Left ventricle myocardium inferior (tissue), 1 donor: ENCODE measurements at places on chromosomes 12 and 14.

DNA sequence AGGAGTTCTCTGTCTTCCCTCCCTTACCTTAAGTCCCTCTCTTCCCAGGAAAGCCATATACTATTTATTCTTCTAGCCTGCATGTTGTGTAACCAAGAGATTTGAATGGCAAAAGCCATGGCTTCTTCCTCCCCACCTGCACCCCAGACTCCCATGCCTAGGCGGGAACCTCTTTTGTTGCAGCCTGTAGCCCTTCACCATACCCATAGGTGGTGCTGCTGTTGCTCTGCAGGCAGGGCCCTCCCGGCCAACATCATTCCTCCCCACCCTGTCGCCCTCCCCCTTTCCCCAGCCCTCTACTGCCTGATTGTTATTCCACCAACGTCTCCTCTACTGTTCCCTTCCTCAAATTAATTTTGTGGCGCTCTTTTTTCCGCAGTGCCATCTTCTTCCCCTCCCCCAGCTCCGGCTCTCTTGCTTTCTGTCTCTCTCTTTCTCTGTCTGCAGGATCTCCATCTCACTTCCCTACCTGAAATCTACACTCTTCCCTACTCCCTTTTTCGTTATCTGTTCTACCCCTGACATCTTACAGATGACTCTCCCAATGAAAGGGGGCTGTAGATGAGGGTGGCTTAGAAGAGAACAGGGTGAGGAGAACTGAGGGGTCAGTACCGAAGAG lies 13.8 kb downstream of the NGDN start:
- no peaks in the 10 kb centered on the region for H3K4me1 ChIP-seq
- H3K27me3 ChIP-seq, result no peaks in the 10 kb centered on the region
- peaks cover 22% of the 10 kb centered on the region for H3K36me3 ChIP-seq
- H3K4me3 ChIP-seq, result no peak overlapping the region
- H3K27ac ChIP-seq, result no peak overlapping the region

DNA sequence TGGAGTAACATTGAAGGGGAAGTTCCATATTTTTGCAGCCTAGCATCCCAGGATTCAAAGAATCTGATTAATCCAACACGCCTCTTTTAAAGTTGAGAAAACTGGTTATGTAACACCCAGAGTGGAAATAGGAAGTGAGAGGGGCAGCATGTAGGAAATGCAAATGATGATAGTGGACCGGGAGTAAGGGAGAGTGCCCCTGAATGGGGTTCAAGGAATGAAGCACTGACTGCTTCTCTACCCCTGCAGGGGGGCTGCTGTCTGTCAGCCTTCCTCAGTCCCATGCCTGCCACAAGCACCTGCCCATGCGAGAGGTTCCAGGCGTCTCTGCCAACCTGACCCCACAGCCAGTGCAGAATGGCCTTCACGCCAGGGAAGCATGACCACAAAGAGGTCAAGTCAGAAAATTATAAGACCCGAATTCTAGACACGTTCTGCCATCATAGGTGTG lies 126.5 kb upstream of the CCND2 start:
- H3K27me3 ChIP-seq, result peaks cover 16% of the 10 kb centered on the region
- DNase-seq, result no peak
- H3K4me1 ChIP-seq, result no peaks in the 10 kb centered on the region

DNA sequence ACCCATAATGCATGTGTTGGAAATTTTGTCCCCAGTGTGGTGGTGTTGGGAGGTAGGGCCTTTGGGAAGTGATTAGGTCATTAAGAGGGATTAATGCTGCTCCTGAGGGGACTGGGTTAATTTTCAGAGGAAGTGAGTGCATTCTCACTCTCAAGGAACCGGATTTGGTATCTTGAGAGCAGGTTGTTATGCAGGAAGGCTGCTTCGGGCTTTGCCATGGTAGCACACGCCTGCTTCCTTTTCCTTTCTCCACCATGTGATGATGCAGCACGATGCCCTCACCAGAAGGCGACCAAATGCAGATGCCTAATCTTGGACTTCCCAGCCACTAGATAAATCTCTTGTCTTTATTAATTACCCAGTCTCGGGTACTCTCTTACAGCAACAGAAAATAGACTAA lies 257.1 kb downstream of the SSPN start:
- no peak overlapping the region for H3K27ac ChIP-seq
- no peak overlapping the region for H3K4me3 ChIP-seq
- DNase-seq, result no peak
- peaks cover 23% of the 10 kb centered on the region for H3K4me1 ChIP-seq
- H3K27me3 ChIP-seq, result no peaks in the 10 kb centered on the region
- peaks cover 8% of the 10 kb centered on the region for H3K36me3 ChIP-seq

- no peaks in the 10 kb centered on the region for H3K27me3 ChIP-seq
- DNase-seq, result no peak
- H3K36me3 ChIP-seq, result peaks cover 93% of the 10 kb centered on the region
- peaks cover 54% of the 10 kb centered on the region for H3K4me1 ChIP-seq
- H3K4me3 ChIP-seq, result no peak overlapping the region
- peak overlapping the region; percentile 68 for H3K27ac ChIP-seq
Measured at GRCh38 chr12:10705655-10706054, 17.5 kb downstream of the YBX3 start.

DNA sequence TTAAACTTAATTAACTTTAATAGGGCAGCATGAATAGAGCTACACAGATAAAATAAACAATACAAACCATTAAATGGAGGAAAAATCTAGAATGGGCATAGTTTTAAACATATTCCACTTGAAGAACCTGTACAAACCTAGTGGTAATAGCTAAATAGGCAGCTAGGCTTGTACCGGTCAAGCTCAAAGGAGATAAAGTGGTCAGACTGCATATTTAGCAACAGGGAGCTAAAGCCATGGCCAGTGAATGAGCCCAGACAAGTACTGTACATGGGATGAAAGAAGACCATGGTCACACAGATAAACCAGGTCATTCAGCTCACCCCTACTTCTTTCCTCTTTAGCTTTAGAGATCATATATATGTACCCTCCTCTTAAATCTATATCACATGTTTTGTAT lies 186.6 kb upstream of the KRR1 start:
- H3K4me3 ChIP-seq, result no peak overlapping the region
- no peak for DNase-seq
- H3K4me1 ChIP-seq, result peaks cover 11% of the 10 kb centered on the region
- H3K27ac ChIP-seq, result no peak overlapping the region
- no peaks in the 10 kb centered on the region for H3K36me3 ChIP-seq

- H3K36me3 ChIP-seq, result no peaks in the 10 kb centered on the region
- no peak for DNase-seq
- H3K4me1 ChIP-seq, result no peaks in the 10 kb centered on the region
- H3K4me3 ChIP-seq, result no peak overlapping the region
- no peak overlapping the region for H3K27ac ChIP-seq
Measured at GRCh38 chr12:5236022-5236640, 192.5 kb downstream of the KCNA5 start.

DNA sequence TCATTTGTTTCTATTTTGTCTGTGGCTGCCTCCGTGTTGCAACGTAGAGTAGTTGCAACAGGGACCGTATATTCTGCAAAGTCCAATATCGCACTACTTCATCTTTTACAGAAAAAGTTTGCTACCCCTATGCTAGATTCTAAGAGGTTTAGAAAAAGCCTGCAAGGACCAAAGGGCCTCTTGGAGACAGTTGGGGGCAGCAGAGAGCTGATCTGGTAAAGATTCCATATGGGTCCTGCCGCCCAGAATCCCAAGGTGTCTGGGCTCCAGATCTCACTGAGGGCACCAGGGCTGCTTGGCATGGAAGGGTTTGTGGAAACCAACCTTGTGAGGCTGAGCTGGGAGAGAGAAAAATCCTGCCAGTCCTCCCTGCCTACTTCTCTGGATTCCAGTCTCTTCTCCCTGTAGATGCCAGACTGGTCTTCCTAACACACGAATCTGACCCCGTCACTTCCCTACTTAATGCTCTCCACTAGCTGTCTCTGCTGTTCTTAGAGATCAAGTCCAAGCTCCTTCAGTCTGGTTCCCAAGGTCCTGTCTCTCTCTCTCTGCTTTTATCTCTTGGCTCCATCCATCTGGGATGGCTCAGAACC lies 74.6 kb downstream of the GLRX5 start:
- no peak overlapping the region for H3K27ac ChIP-seq
- DNase-seq, result no peak
- no peaks in the 10 kb centered on the region for H3K36me3 ChIP-seq
- peaks cover 96% of the 10 kb centered on the region for H3K27me3 ChIP-seq
- H3K4me1 ChIP-seq, result no peaks in the 10 kb centered on the region
- no peak overlapping the region for H3K4me3 ChIP-seq

- no peaks in the 10 kb centered on the region for H3K4me1 ChIP-seq
- H3K27ac ChIP-seq, result no peak overlapping the region
- peaks cover 10% of the 10 kb centered on the region for H3K27me3 ChIP-seq
- H3K36me3 ChIP-seq, result no peaks in the 10 kb centered on the region
- H3K4me3 ChIP-seq, result no peak overlapping the region
Measured at GRCh38 chr12:129863938-129864337, 39.9 kb downstream of the TMEM132D start.

- peaks cover 39% of the 10 kb centered on the region for H3K4me1 ChIP-seq
- H3K27ac ChIP-seq, result peak within 1 kb of the TSS; percentile 83
- peaks cover 16% of the 10 kb centered on the region for H3K36me3 ChIP-seq
- H3K27me3 ChIP-seq, result no peaks in the 10 kb centered on the region
Measured at GRCh38 chr12:14885718-14886221, at the start of gene MGP. MGP (minus strand) TSS chr12:14885854; CDS start chr12:14885791, 63 bp downstream.

GRCh38 chr14:34539407-34540180 lies at the start of gene EAPP:
EAPP (minus strand) TSS chr14:34539701; CDS start chr14:34539628, 73 bp downstream.
- peaks cover 16% of the 10 kb centered on the region for H3K36me3 ChIP-seq
- H3K4me3 ChIP-seq, result peak within 1 kb of the TSS; percentile 97
- H3K27me3 ChIP-seq, result no peaks in the 10 kb centered on the region
- peak within 1 kb of the TSS; percentile 95 for H3K27ac ChIP-seq
- DNase-seq, result peak; percentile 98
- peaks cover 35% of the 10 kb centered on the region for H3K4me1 ChIP-seq

DNA sequence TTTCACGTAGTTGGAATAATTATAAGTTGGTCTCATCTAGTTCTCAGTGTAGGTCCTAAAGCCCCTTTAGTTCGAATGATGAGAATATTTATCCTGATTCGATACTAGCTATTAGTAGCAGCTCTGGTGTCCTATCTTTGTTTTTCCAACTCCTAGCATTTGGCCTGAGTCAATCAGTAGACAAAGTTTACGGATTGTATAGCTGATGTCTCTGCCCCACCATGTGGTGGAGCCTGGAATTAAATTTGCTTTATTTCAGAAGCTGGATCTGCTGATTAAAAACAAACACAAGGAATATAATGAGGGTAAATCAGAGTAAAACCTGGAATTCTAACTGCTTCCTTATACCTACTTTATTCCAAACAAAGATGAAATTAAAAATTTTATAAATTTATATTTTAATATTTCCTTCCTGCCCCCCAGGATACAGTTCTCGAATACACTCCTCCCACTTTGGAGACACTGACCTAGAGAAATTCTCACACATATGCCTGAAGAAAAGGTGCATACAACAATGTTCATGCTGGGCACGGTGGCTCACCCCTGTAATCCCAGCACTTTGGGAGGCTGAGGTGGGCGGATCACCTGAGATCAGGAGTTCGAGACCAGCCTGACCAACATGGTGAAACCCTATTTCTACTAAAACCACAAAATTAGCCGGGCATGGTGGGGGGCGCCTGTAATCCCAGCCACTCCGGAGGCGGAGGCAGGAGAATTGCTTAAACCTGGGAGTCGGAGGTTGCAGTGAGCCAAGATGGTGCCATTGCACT lies 7.6 kb upstream of the BRMS1L start:
- no peaks in the 10 kb centered on the region for H3K27me3 ChIP-seq
- H3K27ac ChIP-seq, result no peak overlapping the region
- H3K36me3 ChIP-seq, result no peaks in the 10 kb centered on the region
- H3K4me3 ChIP-seq, result no peak overlapping the region
- H3K4me1 ChIP-seq, result no peaks in the 10 kb centered on the region

GRCh38 chr14:74505831-74506230 lies 12.3 kb downstream of the ISCA2 start:
- no peaks in the 10 kb centered on the region for H3K36me3 ChIP-seq
- H3K4me3 ChIP-seq, result no peak overlapping the region
- H3K27ac ChIP-seq, result no peak overlapping the region
- no peak for DNase-seq
- peaks cover 15% of the 10 kb centered on the region for H3K4me1 ChIP-seq
- peaks cover 4% of the 10 kb centered on the region for H3K27me3 ChIP-seq

DNA sequence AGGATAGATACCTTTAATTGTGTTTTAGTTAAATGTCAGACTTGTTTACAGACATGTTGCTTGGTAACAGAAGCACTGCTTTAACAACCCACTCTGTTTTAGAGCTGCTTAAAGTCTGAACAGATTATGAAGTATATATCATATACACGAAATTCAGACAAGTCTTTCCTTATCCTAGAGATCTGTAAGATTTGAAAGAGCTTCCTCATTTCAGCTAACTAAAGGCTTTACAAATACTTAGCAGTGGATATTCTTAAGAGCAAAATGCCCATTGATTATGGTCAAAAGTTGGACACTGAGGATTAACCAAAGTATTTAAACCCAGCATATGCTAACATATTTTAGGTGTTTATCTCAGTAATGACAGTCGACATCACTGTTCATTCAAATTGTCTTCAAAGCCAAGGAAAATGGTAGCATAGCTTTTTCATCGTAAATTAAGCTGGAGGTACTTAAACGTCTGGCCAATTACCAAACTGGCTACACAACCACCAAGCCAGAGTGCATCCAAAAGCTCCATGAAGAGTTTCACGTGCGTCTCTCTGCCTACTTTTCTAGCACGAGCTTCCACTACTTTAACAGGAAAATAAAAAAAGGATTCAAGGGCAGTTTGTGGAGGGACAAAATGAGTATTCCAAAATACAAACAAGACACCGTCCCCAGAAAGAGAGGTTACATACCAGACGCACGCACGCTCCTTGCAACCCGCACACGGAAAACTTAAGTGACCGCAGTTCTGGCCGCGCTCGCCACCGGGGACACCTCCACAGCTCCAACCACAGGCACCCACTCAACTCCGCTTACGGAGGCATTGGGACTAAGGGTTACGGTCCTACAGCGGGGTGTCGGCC lies 565 bp downstream of the CEP83 start:
- H3K27me3 ChIP-seq, result no peaks in the 10 kb centered on the region
- H3K4me3 ChIP-seq, result peak overlapping the region; percentile 85
- DNase-seq, result no peak
- H3K4me1 ChIP-seq, result peaks cover 29% of the 10 kb centered on the region

DNA sequence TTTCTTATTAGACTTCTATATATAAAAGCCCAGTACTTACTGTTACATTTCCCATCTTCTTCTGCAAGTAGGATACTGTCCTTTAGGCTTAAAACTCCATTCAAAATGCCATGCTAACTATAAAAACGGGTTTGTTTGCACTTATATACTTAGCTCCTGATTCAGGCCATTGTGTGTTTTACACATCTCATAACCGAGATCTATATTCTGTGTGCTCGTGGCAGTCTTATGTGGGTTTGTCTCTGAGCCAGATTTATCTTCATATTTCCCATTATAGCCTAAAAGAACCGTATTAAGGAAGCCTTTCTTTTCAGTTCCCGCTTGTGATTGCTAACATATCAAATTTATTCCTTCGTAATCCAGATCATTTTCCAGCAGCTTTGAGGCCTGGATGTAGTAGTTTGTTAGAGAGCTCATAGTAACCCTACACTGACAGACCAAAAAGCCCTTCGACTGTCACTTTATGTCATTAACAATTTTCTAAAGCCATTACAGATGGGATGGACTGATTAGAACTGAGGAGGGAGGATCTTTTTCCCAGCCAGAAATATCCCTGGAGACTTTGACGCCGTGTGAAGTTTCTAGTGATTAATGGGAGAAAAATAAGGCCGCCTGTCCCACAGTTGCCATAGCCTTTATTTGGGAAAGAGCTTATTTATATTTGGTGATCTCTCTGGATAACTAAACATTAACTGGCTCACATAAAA lies 508.5 kb downstream of the FOXG1 start:
- no peaks in the 10 kb centered on the region for H3K4me1 ChIP-seq
- H3K4me3 ChIP-seq, result no peak overlapping the region
- H3K36me3 ChIP-seq, result no peaks in the 10 kb centered on the region
- H3K27me3 ChIP-seq, result no peaks in the 10 kb centered on the region
